T follicular helper cell (primary cell): ENCODE measurements at places on chromosomes 2 and 18.

- no peak for DNase-seq
Measured at GRCh38 chr2:54047658-54048057, 67.8 kb upstream of the ACYP2 start.

DNA sequence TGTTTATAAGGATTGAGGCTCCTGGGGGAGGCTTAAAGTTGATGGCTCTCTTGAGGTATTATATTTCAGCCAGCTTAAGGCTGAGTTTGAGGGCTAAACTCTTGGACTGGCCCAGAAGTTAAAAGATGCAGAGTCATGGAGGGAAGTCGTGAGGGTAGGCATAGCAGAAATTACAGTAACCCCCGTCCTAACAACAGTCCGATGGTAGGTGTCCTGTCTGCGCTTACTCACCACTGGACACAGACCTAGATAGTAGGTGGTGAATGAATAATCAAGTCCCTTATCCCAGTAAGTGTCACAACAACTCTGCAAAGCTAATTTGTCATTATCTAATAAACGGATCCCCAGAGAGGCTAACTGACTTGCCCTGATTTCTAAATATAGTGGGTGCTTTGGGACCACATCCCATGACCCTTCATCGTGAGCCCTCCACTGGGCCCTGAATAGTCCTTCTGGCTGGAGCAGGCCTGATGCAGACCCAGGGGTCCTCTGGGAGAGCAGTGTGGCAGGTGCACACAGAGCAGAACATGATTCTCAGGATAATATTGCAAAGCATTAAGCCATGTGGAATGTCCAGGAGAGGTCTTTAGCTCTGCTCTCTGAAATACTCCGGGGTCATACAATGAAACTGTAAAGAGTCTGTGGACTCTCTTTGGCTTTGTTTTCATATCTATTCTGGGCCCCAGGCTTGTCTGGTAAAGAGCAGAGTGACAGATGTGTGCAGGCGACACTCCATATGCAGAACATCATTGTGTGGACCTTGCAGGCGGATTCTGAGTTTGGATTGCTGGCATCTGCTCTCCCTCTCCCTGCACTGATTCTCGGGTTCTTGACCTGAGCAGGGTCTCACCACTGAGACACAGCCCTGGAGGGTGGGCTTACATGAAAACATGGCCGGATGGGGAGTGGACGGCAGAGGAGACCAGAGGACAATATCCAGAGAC, 98.1 kb downstream of the RNF144A start:
- DNase-seq, result no peak

GRCh38 chr2:172937884-172938712, 137.5 kb upstream of the MAP3K20 start:
- DNase-seq, result no peak

GRCh38 chr2:46669996-46670793, 190.8 kb downstream of the TMEM247 start:
- no peak for DNase-seq

- no peak for DNase-seq
Measured at GRCh38 chr2:85596026-85596333, 435 bp downstream of the RNF181 start.

GRCh38 chr2:28949617-28950305, 31.3 kb upstream of the TOGARAM2 start:
- DNase-seq, result no peak

GRCh38 chr2:122804494-122804893, 1049.0 kb downstream of the TSN start:
- DNase-seq, result no peak

GRCh38 chr2:10933700-10934225, 22.0 kb downstream of the KCNF1 start:
- no peak for DNase-seq

GRCh38 chr2:151053661-151053990, 208.0 kb downstream of the RBM43 start:
- DNase-seq, result no peak

GRCh38 chr18:36327352-36328316, 30.1 kb downstream of the FHOD3 start:
- DNase-seq, result no peak

DNA sequence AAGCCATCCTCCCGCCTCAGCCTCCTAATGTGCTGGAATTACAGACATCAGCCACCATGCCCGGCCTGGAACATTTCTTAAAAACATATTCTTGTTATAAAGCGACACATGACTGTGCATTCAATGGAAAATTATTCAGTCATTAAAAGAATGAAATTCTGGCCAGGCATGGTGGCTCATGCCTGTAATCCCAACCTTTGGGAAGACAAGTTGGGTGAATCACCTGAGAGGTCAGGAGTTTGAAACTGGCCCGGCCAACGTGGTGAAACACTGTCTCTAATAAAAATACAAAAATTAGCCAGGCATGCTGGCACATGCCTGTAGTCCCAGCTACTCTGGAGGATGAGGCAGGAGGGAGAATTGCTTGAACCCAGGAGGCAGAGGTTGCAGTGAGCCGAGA, 21.6 kb upstream of the RPRD1A start:
- no peak for DNase-seq
